ENCODE measurements at places on chromosomes 13 and 19. TPM values are rescaled to one million over a fixed set of nuclear protein-coding genes. Genes with fewer than 3 reads are reported as not detected.

DNA sequence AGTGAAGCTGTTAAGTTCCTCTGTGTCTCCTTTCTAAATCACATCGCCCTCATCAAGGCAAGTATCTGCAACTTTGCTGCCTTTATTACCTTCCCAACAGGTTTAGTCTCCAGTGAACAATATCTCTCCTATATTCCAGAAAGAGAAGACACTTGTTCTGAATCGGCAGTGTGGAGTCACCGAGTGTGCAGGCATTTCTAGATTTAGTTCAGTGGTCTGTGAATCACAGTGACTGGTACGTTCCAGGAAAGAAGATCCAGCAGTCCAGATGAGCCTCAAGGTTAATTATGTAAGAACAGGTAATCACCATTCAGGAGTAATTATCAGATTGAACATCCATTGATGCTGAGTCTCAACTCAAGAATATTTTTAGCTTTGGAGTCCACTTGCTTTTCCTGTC, 497.0 kb downstream of the FOXO1 start:
- no peak for DNase-seq

DNA sequence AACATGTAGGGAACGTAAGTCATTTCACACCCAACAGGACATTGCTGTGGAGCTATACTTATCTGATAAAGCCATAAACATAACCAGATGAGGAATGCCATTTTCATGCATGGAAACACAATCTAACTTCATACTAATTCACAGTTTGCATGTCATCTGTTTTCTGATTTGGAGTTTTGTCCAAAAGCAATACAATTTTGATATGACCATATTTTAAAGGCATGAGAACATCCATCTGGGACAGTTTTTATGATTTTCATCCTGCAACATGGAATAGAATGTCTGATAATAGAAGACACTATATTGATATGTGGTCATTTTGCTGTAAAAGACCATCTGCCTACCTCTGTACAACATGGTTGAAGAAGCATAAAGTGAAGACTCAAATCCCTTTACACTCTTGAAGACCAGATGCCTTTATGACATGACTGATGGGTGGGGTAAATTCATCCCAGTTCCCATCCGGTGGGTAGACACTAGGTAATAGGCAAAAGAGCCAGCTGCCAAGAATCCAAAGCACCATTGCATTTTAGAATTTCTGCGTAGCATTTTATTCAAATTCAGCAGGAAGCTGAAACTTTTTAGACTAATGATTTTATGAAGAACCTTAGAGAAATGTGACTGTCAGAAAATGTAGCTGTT, 309.8 kb downstream of the LMO7 start:
- no peak for DNase-seq

The SMIM24 gene
- 553 TPM for polyA plus RNA-seq

The LHB gene
- polyA plus RNA-seq = not detected
